T-helper 2 cell (primary cell): ENCODE measurements at places on chromosomes 7 and 10.
A peak's percentile ranks its signal among the peaks of the same experiment; 100 is the strongest.

GRCh38 chr7:41436139-41436538, 266.8 kb downstream of the INHBA start:
- no peak for DNase-seq

DNA sequence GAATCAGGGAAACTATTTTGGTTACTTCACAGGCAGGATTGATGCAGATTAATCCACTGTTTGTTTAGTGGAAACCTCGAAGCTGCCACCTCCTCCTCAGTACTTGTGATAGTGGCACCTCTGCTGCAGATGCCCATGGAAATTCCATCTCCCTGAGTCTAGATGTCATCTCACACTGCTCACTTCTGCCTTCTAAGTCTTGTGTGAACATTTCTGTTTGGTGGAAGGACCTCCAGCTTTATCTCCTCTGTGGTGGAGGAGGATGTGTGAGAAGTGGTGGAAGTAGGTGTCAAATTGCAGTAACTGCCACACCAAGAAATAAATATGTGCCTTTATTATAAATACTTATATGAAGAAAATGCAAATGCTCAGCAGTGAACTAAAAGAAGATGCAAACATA, 25.8 kb upstream of the GPR141 start:
- DNase-seq, result no peak

DNA sequence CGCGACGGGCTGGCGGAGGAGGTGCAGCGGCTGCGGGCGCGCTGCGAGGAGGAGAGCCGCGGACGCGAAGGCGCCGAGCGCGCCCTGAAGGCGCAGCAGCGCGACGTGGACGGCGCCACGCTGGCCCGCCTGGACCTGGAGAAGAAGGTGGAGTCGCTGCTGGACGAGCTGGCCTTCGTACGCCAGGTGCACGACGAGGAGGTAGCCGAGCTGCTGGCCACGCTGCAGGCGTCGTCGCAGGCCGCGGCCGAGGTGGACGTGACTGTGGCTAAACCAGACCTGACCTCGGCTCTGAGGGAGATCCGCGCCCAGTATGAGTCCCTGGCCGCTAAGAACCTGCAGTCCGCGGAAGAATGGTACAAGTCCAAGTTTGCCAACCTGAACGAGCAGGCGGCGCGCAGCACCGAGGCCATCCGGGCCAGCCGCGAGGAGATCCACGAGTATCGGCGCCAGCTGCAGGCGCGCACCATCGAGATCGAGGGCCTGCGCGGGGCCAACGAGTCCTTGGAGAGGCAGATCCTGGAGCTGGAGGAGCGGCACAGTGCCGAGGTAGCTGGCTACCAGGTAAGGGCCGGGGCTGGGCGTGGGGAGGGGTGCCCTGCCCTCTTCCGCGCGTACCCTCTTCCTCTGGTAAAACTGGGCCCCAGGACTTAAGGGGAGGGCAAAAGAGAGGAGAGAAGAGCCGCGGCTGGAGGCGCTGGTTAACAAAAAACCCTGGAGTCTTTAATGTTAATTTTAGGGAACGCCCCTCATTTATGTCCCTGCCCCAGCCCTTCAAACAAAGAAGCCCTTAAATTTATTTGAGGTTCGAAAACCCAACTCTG, 987 bp downstream of the INA start:
- DNase-seq, result no peak

GRCh38 chr10:22459496-22459895, 114.2 kb downstream of the SPAG6 start:
- DNase-seq, result no peak

GRCh38 chr10:92832998-92833650, 15.2 kb upstream of the EXOC6 start:
- no peak for DNase-seq

- no peak for DNase-seq
These were observed 39.8 kb upstream of the LANCL2 start for GRCh38 chr7:55325371-55325792.

DNA sequence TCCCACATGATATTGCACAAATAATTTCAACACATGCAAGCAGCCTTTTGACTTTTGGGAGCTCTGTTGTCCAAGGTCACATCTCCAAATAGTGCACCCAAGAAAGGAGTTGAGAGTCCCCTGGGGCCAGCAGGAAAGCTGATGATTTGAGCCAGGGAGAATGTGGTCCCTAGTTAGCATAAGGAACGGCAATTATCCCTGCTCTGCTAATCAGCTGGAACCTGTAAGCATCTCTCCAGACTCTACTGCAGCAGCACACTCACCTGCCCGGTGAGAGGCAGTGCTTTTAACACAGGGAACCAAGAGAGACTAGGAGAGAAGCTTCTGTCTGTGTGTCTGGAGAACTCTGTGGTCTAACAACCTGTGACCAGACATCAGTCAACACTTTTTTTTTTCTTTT, 17.0 kb downstream of the TRPV5 start:
- no peak for DNase-seq

- DNase-seq, result peak; percentile 73
These were observed at the start of gene RGS10 for GRCh38 chr10:119542357-119542987. RGS10 (minus strand) TSS chr10:119542719; CDS start chr10:119542638, 81 bp downstream.
